ENCODE measurements at places on chromosomes 4 and X.

- DNase-seq: no peak
Measured at GRCh38 chr4:24433515-24434214, 150.7 kb downstream of the DHX15 start.

- DNase-seq: no peak
Measured at GRCh38 chr4:20318909-20319277, 67.2 kb downstream of the SLIT2 start.

DNA sequence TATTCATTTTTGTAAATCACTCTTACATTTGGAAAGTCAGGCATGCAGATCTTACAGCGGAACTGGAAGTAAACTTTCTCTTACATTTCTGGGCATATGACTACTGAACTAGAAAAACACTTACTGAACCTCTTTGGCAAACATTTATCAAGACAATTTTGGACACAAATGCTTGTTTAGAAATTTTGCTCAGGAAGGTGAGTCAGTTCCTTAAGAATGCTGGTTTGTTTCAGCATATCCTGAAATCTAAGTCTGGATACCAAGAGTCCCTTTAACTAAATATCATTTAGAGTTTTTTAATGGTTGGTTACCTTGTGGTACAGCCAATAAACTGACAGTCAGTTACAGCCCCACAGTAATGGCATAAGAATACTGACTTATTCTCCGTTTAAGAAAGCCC is 15.0 kb downstream of the SHISA3 start:
- DNase-seq: no peak

GRCh38 chr4:54625391-54625790 is 32.4 kb upstream of the KIT start:
- DNase-seq: no peak

DNA sequence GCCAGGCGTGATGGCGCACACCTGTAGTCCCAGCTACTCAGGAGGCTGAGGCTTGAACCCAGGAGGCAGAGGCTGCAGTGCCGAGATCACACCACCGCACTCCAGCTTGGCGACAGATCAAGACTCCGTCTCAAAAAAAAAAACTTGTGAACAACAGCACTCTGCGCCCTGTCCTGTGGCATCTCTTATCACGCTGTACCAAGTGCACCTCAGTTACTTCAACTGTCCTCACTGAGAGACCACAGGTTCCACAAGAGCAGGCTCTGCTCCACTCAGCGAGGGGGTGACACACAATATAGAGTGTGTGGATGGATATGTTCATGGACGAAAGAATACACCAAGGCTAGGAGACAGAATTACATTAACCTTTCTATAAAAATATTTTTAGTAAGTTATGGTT is 49.3 kb downstream of the ADGRA3 start:
- no peak for DNase-seq

DNA sequence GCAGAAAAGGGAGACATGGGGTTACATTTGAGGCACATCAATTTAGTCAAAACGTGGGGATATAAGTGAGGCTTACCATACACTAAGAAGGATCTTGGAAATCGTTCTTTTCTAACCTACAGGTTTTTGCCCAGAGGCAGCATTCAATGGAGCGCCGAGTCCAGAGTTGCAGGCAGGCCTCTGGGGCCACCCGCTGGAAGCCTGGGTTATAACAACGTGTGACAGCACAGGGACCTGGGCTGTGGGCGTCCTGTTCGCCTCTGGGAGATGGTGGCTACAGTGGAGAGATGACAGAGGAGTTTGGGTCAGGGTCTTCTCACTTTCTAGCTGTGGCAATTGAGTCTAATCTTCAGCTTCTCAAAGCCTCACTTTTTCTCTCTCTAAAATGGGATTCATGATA is 53.9 kb downstream of the ENPP6 start:
- no peak for DNase-seq

DNA sequence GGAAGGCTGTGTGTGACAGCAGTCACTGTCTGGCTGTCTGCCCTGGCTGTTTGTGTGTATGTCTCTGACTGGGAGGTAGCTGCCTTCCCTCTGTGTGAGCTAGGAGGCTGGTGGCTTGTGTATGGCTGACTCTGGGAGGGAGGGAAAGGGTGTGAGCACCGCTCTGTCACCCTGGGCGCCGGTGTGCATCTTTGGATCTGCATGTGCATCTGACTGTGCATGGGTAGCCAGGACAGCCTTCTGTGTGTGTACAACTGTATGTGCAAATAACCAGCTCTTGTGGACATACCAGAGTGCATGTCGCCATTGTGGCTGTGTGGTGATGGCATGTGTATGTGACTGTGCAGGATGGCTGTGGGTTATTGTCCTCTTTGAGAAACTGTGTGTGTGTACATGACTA is 7.4 kb upstream of the ERAS start:
- no peak for DNase-seq

DNA sequence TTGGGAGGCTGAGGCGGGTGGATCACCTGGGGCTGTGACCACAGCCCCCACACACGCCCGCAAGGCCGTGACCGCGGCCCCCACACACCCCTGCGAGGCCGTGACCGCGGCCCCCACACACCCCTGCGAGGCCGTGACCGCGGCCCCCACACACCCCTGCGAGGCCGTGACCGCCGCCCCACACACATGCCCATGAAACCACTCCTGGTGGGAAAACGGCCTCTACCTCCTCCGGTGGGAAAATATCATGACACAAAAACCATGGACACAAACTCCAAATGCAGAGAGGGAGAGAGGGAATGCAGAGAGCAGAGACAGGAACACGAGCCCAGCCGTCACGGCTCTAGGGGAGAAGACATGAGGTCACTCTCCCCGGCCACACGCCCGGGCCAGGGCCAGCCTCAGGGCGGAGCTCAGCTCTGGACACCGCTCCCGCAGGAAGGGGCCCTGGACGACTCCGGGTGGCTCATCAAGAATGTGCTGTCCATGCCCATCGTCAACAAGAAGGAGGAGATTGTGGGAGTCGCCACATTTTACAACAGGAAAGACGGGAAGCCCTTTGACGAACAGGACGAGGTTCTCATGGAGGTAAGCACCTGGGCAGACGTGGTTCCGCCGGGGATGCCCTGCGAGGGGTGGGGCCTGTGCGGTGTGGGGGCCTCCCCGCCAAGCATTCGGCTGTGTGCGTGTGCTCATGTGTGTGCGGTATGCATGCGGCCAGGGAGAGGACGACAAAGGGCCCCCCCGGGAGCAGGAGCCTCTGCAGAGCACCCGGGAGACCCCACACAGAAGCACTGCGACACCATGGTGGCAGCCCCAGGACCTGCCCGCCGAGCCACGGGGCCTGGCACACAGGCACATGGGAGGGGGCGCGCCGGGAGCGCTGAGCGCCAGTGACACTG is 17.4 kb downstream of the ATP5ME start:
- no peak for DNase-seq

GRCh38 chr4:148330724-148331123 is 111.5 kb downstream of the NR3C2 start:
- DNase-seq: no peak

DNA sequence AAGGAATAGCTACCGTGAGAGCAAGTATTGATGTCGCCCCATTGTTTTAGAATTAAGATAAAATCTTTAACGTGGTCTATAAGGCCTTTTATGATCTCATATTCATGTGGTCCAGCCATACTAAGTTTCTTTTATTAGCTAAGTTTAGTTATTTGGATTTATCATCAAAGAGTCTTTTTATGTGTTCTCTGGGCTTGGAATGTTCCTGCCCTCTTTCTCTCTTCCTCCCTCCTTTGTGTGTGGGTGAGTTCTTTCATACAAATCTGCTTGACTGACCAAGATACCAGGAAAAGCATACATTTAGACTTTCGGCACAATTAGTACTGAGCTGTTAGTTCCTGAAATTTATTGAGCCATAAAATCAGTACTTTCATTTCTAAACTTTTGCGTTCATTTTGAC is 11.3 kb downstream of the TDO2 start:
- no peak for DNase-seq

- DNase-seq: no peak
Measured at GRCh38 chr4:113285501-113285900, 236.0 kb downstream of the ANK2 start.

- no peak for DNase-seq
Measured at GRCh38 chr4:84691170-84691691, 108.3 kb downstream of the CDS1 start.

DNA sequence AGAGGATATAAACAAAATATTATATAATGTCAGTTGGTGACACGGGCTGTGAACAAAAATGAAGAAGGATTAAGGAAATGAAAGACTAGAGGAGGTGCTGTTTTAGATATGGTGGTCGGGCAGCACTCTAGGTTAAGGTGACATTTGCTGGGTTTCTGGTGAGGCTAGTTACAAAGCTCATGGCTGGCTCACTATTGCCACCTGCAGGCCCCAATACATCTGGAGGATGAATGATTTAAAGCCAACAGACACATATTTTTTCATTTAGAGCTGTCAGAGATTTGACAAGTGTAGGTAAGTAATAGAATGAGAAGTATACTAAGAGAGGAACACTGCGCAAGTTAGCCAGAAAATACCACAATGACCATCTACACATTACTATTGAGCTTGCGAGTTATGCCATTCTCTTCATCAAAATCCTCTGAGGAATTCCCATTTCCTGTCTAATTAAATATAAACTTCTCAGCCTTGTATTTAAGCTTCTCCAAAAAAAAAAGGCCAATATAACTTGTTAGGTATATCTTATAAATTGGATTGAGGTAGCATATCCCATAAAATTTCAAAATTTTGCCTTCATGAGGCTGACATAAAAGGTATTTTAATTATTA is 6.4 kb upstream of the FGG start:
- DNase-seq: peak; percentile 44

- no peak for DNase-seq
Measured at GRCh38 chrX:13485167-13485566, 84.2 kb upstream of the EGFL6 start.

DNA sequence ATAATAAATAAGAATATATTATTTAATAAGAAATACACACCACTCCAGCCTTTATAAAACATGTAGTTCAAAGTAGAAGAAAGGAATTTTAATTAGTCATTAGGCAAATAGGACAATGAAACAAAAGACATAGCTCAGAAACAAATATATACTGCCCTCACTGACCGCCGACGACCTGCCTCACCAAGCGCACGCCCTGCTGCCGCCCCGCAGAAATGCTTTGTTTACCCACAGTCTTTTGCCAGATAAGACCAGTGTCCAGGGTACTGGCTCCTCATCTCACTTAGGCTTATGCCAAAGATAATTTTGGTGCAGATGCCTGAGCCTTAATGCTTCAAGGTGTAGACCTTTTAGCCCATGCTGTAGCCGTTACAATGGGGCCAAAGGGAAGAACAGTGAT is 199.5 kb downstream of the HHIP start:
- no peak for DNase-seq

All from stimulated activated CD4-positive, alpha-beta T cell treated with anti-CD3 and anti-CD28 coated beads, Interleukin-12 subunit alpha, Interleukin-12 subunit beta, amount 100 ng/mL, for 48 hours (primary cell).